Vagina (tissue), 2 donors: ENCODE measurements at places on chromosomes 2 and 18. TPM values are rescaled to one million over a fixed set of nuclear protein-coding genes. Genes with fewer than 3 reads are reported as not detected.

Gene MYCN
- total RNA-seq, result 2.0 TPM

Gene GAREM2
- total RNA-seq, result 4.4 TPM

Gene PROKR1
- total RNA-seq, result not detected

DNA sequence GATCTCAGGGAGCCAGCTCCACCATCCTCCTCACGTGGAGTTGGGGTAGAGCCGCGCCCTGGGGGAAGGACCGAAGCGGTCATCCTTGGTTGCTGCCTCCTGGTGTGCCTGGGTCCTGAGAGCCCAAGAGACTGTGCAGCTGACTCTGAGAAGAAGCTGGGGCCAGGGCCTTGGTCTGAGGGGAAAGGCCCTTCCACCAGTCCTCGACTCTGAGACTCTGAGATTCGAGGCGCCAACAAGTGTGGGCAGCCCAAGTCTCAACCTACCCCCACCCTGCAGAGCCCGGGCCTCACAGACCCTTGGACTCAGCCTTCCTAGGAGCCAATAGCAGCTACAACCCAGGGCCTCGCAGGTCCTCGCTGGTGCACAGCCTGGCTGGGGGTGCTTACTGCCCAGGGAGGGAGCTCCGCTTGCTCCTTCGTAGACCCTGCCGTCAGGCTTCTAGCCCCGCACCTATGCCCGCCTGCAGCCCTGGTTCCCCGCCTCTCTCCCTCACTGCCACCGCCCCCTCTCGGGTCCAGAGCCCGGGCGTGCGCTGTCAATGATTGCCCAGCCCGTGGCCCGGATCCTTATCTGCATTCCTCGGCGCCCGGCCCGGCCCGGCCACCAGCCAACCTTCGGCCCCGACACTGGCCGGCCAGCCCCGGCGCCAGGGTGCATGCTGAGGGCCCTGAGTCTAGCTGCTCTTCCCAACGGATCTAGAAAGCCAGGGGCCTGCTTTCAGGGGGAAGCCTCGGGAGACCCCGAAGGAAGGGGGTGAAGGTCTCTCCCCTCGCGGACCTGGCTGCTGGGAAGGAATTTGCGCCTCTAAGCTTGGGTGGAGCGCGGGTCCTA, 2.0 kb downstream of the IHH start:
- no peaks in the 10 kb centered on the region for H3K36me3 ChIP-seq
- peaks cover 37% of the 10 kb centered on the region for H3K4me1 ChIP-seq

DNA sequence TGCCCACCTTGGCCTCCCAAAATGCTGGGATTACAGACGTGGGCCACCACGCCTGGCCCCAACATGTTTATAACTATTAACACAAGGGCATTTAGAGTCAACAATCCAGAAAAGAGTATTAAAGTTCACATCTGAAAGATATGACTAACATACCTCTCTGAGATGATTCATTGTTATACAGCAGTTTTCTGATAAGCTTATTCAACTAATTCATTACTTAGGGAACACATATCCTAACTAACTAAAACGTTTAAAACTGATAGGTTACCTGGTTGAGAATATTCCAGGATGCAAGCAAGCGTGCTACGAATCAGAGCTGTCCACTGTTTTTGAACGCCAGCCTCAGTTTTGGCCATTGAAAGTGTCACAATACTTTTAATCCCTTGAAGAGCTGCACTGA, 34.0 kb upstream of the STRN start:
- no peaks in the 10 kb centered on the region for H3K4me1 ChIP-seq
- no peak for DNase-seq
- H3K36me3 ChIP-seq, result peaks cover 62% of the 10 kb centered on the region
- H3K27me3 ChIP-seq, result no peaks in the 10 kb centered on the region
- H3K4me3 ChIP-seq, result no peak overlapping the region
- H3K27ac ChIP-seq, result no peak overlapping the region

- H3K27me3 ChIP-seq, result no peaks in the 10 kb centered on the region
- no peak for DNase-seq
- H3K4me3 ChIP-seq, result no peak overlapping the region
- H3K27ac ChIP-seq, result no peak overlapping the region
- no peaks in the 10 kb centered on the region for H3K4me1 ChIP-seq
Measured at GRCh38 chr2:28423856-28424605, 31.4 kb downstream of the FOSL2 start.
